ENCODE measurements at places on chromosomes 12 and 14.

DNA sequence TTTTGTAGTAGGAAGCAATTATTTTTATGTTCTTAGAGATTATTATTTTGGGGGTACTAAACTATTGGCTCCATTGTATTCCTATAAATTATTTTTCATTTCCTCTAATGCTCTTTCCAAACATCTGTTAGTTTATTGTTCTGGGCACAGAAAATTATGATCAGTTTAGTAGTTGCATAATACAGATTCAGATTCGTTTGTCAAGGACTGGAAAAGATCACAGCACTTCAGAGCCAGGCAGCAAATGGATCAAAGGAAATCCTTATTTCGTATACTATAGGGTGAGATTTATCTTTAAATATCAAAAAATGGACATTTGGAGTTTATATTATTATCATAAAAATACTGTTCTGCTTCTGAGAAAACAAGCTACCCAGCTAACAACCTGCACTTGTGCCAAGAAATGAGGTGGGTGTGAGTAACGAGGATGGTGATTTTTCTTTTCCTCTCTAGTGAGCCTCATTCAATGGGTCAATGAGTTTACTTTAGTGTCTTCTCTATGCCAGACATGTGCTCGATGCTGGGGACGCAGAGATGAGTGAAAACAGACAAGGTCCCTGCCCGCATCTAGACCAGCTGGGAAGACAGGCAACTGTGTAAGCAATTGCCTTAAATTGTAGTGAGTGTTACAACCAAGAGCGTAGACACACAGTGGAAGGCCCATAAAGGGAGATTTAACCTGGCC lies 208.6 kb upstream of the PLXNC1 start:
- DNase-seq = no peak

GRCh38 chr12:38556647-38557046 lies 240.1 kb downstream of the ALG10B start:
- no peak for DNase-seq

DNA sequence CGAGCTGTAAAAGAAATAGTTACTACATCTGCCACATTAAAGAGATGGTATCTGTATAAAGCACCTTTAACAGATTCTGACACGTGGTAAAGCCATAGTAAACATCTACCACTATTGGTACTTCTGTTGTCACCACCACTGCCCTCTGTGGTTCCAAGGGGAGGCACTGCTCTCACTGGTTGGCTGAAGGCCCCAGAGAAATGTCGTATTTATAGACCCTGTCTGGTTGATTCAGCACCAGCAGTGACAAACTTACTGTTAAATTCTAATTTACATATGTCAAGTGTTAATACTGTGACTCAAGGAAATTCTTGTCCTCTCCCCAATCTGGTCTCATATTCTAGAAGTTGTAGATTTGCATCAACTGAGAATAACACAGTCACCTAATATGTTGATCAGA lies 281.1 kb downstream of the ERC1 start:
- no peak for DNase-seq

- no peak for DNase-seq
These were observed 50.3 kb upstream of the DICER1 start for GRCh38 chr14:95207475-95208233.

- no peak for DNase-seq
These were observed at the start of gene RILPL1 for GRCh38 chr12:123533672-123534643. TSS of gene RILPL1 (minus strand) at chr12:123533719. CDS start at chr12:123533482, 237 bp downstream.

- no peak for DNase-seq
These were observed 6.7 kb downstream of the ARHGAP5 start for GRCh38 chr14:32083789-32084188.

GRCh38 chr14:64766430-64767151 lies 62.4 kb downstream of the PLEKHG3 start:
- no peak for DNase-seq

DNA sequence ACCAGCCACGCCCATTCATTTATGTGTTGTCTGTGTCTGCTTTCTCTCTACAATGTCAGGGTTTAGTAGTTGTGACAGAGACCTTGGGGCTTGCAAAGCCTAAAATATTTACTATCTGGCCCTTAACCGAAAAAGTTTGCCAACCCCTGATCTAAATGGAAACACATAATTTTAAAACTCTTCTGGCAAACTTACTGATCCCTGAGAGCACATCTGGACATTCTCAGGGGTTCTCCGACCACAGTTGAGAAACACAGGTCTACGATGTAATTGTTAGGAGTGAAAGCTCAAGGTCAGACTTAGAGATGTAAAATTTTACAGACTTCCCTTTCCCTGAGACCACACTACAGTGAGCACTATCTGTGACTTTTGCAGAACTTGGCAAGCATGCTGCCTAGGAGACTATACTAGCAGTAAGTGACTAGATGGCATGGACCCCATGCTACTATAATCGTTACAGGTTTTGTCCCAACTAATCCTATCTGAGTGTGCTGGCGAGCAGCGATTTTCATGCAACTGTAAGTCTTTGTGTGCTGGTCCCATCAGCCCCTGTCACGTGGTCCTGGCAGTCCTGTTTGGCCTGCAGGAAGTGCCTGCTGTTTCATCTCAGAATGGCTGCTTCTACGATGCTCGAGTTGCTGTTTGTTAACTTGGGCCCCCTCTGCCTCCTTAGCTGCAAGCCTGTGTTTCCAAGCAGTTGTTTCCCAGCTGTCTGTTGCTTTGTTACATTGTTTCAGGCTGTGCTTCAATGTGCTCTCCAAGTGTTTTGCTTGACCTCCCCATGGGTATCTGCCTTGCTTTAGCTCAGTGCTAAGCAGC lies 21.6 kb downstream of the TMTC2 start:
- DNase-seq = no peak

DNA sequence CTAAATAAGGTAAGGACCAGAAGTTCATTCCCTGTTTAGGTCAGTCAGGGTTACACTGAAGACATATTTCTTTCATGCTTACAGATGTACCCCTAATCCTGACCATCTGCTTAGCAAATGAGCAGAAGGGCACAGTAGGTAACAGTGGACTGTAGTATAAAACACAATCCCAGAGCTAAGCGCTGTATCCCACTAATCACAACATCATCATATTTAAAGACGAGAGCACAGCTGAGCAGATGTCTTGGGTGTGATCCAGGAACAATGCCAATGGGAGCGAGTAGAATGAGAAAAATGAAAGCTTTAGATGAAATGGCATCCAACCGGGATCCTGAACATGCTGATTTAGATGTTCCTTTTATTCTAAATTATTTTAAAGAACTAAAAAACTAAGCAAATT lies 213.4 kb downstream of the CCER1 start:
- no peak for DNase-seq

All from coronary artery (tissue), 2 donors.